ENCODE measurements at places on chromosomes 6 and 20.
A peak's percentile ranks its signal among the peaks of the same experiment; 100 is the strongest.

GRCh38 chr20:36815454-36816091 lies 42.0 kb upstream of the DSN1 start:
- DNase-seq: no peak

DNA sequence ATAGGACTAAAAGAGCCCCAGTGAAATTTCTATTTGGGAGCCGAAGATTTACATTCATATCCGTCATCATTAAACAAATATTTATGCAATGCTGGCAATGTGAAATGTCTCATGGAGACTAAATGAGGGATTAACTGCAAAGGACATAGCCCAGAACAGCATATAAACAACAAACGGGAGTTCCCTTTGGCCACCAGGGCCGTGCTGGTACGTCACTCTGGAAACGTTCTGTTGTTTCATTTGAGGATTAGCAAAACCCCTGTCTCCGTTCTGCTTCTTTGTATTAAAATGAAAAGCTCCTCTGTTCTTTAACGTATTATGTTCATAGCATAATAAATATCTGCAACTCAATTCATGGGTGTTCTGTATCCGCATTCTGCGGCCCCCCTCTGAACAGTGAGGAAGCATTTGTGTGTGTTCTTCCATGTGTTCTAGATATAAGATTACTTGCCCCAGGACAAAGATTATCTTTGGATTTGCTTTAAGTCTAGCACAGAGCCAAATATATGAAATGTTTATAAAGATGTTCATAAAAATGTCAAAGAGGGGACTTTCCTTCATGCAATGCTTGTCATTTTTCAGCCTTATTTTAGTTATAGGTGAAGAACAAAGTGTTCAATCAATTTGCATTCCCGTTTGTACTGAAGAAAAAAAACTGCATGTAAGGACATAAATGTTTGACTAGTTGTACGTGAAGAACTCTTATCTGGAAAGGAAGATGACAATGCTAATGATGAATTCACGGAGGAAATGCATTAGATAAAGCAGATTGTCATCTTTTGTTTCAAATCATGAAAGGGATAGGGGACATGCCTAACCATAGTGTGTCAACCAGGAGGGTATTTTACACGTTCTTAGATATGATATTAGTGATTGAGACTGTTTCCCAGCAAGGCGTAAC lies 90.0 kb upstream of the TNFAIP3 start:
- peak; percentile 71 for DNase-seq

DNA sequence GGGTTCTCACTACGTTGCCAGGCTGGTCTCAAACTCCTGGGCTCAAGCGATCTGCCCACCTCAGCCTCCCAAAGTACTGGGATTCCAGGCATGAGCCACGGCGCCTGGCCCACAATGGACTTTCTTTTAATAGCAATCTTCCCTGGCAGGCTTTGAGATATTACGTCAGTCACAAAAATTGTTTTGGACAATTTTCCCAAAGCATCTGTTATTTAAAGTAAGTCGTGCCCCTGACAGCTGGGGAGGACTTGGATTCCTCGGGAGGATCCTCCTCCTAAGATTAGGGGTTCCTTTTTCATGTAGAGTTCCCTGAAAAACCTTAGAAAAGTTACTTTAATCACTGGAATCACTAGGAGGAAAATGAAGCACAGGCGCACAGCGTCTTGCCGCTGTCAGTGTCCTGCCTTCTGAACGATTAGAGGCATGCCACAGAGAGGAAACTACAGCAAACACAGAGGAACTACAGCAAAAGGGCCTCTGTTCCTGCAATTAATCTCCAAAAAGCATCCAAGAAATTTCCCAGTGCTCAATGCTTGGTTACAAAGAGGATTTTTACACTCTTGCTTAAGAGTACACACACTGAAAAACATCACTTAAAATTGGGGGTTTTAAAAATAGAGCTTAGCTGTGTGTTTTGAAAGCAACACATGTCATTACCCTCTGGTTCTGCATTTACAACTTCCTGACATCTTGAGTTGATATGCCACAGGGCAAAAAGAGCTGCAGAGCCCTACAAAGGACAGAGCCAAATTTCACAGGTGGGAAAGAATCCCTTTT lies 4.5 kb downstream of the ACSS1 start:
- DNase-seq: no peak

GRCh38 chr20:10312111-10312510 lies 93.5 kb downstream of the SNAP25 start:
- DNase-seq: no peak

GRCh38 chr20:6333110-6333509 lies 210.3 kb upstream of the FERMT1 start:
- DNase-seq: no peak

DNA sequence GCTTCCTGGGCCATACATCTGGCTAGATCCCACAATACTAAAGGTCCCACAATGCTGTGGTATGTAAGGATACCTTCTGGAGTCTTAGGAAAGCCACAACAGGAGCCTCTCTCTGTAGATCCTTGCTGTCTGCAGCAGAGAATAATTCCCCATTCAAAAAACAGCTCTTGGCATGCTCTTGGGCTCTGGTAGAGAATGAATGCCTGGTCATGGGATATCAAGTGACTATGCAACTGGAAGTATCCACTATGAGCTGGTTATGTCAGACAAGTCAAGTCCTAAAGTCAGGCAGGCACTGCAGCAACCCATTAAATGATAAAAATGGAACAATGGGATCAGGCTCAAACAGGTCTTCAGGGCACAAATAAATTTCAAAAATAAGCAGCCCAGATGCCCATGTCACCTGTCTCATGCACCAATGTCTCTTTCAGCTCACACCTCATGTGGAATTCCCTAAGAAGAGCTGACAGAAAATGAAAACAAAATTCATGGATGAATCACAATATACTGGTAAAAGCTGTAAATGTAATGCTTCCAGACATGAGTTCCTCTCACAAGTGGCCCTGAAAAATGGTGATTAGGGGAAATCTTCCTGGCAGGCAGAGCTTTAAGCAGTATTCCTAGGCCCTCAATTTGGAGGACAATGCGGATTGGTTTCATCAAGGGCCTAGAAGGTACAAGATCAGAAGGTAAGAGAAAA lies 4.3 kb downstream of the AK9 start:
- DNase-seq: no peak

DNA sequence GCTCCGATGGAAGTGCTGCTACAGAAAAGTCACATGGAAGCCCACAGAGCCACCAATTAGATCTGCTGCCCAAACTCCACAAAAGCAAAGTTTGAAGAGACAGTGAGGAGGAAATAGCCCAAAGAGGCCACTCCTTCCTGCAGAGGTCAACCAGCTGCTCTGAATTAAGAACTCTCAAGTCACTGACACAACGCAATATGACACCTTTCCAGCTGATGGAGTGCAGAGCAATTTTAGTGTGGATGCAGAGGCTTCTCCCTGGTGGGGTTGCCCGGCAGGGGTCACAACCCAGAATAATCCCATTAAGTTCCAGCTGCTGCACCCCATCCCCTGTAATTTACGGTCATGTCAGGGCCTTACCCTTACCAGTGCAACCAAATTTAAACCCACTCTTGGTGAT lies 361.9 kb upstream of the JARID2 start:
- DNase-seq: no peak

DNA sequence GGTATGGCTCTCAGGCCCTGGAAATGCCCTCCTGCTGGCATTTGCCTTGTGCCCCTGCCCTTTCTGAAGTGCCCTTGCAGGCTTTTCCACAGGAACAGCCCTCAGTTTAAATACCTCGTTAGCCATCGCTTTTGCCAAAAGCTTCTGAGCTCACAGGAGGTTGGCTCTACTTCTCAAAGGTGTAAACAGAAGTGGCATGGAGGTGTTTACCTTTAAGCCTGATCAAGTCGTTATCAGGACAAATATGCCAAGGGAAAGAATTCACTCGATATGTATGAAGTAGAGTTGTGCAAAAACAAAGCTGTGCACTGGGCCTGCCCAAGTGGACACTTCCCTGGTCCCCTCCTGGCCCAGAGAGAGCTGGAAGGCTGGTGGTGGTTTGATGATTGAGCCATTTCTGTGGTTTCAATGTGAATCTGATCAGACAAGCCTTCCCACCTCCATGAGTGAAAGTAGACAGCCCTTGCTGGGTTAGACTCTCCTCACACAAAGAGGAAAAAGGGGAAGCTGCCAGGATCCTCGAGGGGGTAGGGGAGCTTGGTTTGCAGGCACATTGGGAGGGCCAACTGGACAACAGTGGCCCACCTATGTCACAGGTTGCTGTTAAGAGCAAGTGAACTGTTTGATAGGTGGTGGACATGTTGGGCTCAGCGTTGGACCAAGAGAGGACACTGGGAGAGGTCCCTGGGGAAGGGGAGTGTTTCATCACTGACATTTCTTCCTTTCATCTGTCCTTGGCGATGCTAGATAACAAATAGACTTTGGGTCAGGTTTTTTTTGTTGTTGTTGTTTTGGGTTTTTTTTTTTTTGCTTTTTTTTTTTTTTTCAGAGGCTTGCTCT lies 98.7 kb downstream of the ZDHHC14 start:
- DNase-seq: no peak

- no peak for DNase-seq
Observed at GRCh38 chr20:57570145-57570850, 9.4 kb downstream of the PCK1 start.

DNA sequence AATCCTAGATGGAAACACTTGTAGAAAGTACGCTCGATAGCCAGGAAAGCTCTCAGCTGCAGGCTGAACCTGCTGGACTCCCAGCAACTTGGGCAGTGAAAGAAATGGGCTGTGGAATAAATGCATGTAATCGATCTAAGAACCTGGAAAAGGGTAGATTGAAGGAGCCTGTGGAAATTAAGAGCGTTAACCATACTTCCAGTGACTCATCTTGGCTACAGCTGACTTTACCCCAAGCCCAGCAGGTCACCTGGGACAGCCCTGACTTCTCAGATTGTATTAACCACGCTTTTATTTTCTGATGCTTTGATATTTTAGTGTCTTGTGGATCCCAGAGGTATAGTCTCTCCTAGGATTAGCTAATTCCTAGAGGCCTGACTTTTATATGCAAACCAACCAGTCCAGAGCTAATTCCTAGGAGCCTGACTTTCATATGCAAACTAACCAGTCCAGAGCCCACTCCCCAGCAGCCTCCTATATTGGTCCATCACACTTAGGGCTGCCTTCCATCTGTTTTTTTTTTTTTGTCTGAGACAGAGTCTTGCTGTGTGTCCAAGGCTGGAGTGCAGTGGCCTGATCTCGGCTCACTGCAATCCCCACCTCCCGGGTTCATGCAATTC lies 86.3 kb downstream of the GMPR start:
- DNase-seq: no peak

DNA sequence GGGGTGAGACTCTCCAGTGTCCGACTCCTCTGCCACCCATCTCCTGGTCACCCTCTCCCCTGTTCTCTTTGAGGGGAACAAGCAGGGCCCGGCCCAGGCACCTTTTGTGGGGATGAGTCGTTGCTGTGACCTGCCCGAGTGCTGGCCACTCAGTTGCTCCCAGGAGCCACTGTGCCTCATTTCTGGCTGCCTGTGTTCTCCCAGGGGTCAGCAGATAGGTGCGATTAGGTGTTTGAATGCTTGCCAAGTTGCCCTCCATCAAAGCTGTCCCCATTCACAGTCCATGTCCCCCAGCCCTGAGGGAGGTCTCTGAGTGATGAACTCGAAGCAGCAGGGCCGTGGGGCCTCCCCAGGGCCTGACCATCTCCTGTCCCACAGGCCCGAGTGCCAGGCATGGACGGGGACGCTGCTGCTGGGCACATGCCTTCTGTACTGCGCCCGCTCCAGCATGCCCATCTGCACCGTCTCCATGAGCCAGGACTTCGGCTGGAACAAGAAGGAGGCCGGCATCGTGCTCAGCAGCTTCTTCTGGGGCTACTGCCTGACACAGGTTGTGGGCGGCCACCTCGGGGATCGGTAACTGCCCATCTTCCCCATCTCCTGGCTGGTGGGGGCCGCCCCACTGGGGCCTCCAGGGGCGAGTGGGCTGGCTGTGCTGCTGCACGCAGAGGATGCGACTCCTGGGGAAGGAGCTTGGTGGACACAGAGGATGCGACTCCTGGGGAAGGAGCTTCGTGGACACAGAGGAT lies 4.1 kb downstream of the SLC17A9 start:
- DNase-seq: no peak

DNA sequence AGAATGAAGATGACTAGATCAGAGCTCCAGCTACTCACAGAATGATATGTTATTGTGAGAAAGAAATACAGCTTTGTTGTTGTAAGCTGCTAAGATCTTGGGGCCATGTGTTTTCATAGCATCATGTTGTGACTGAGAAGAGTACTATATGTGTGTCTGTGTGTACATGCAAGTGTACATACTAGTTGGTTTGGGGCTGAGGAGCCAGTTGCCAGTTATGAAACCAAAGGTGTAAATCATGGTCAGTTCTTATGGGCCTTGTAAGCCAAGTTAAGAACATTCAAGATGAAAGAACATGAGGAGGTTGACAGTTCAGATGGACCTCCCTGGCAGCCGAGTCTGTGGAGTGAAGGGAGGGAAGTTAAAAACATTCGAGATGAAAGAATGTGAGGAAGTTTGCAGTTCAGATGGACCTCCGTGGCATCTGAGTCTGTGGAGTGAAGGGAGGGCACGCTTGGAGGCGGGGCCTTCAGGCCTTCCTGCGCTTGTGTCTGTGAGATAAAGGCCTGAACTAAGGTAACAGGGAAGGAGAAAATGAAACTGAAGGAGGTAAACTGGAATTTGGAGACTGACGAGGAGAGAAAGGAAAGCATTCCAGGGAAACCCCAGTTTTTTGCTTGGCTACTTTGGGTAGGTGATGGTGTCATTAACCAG lies 13.9 kb downstream of the AFDN start:
- no peak for DNase-seq

DNA sequence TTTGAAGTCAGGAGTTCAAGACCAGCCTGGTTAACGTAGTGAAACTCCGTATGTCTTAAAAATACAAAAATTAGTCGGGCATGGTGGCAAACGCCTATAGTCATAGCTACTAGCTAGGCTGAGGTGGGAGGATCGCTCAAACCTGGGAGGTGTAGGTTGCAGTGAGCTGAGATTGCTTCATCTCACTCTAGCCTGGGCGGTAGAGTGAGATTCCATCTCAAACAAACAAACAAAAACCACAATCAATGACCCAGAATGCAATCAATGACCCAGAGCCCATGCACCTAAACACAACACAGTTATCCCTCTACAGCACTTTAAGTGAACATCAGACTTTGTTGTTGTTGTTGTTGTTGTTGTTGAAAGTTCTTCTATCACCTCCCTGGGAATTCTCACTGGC lies 77.9 kb downstream of the MYB start:
- no peak for DNase-seq

DNA sequence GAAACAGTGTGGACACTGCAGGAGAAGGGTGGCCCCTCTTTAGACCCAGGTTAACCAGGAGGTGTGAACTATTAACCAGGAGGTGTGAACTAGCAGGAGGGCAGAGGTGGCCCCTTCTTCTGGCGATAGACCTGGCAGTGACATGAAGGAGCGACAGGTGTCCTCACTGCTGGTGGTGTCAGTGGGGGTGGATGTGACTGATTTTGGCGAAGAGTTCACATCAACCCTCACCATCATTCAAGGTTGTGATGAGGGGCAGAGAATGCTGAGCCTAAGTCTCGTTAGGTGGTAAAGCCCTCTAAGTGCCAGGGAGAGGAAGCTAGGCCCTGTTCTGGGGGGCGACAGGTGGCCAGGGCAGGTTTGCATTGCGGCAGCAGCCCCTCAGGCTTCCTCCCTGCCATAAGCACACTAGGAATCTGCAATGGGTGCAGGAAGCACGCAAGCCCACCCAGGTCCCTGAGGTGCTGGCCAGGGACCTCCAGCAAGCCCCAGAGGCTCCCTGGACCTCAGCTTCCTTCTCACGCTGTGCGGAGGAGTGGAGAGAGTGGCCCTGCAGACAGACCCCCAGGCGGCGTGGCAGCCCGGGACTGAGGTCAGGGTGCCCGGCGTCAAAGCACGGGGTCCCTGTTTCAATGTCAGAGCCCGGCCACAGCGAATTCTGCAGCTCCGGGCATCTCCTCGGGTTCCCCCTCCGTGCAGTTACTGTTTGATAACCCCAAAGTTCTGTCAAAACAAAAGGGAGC lies 13.7 kb downstream of the NPEPL1 start:
- no peak for DNase-seq
